ENCODE measurements at places on chromosomes 5 and 9.
A peak's percentile ranks its signal among the peaks of the same experiment; 100 is the strongest.

DNA sequence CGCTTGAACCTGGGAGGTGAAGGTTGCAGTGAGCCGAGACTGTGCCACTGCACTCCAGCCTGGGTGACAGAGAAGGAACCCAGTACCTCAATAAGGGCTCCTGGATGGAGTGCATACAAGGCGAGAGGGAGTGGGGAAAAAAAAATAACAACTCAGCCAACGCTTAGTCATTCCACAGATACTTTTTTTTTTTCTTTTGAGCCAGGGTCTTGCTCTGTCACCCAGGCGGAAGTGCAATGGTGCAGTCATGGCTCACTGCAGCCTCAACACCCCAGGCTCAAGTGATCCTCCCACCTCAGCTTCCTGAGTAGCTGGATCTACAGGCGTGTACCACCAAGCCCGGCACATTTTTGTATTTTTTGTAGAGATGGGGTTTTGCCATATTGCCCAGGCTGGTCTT is 59.5 kb upstream of the GGTA1 start:
- no peak for DNase-seq

DNA sequence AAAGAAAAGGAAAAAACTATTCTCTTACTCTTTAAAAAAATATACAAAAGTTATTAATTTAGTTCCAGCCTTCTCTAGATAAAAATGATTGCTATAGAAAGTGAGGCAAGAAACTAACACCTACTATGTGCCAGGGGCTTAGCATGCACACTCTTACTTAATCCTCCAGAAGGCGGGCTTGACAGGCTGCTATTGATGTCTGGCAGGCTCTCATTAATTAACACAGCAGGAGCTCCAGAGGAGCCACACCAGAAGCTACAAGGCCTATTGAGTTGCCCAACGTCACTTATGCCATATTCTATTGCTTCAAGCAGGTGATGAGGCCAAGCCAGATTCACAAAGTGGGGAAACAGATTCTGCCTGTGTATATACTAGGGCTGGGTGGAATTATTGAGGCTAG is 54.6 kb upstream of the CLINT1 start:
- no peak for DNase-seq

- DNase-seq, result peak; percentile 60
Measured at GRCh38 chr5:59038798-59039295, 456.0 kb downstream of the RAB3C start.

- no peak for DNase-seq
Measured at GRCh38 chr9:903886-904285, 62.4 kb downstream of the DMRT1 start.

GRCh38 chr5:6615034-6615815 is 17.6 kb downstream of the NSUN2 start:
- no peak for DNase-seq

- no peak for DNase-seq
Measured at GRCh38 chr9:129285382-129285781, 107.3 kb upstream of the IER5L start.

DNA sequence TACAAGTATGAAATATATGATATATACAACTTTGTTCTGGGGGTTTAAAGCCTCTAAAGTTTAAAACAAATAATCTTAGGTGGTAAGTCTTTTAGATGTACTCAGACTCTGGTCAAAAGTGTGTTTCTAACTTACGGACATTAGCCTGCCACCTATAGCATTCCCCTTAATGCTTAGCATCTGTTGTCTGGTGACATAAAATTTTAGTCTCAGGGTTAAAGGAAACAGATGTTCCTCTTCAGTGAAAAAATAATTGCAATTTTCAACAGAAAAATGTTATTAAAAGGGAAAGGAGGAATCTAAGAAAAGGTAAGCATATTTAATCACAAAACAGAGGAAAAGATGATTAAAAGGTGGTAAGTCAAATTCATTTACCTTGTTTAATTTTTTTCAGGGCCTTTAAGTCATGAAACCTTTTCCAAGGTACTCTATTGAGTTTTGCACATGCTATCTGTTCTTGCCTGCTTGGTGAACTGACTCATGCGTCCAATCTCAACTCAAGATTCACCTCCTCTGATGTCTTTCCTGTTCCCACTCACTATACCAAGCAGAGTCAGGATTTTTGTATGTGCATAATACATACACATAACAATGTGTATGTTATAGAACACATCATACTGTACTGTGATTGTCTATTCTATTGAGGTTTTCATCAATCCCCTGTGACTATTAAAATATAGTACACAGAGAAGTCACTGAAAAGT is 7.9 kb downstream of the TMEM167A start:
- no peak for DNase-seq

- no peak for DNase-seq
Measured at GRCh38 chr9:134130503-134131375, 5.1 kb upstream of the WDR5 start.

DNA sequence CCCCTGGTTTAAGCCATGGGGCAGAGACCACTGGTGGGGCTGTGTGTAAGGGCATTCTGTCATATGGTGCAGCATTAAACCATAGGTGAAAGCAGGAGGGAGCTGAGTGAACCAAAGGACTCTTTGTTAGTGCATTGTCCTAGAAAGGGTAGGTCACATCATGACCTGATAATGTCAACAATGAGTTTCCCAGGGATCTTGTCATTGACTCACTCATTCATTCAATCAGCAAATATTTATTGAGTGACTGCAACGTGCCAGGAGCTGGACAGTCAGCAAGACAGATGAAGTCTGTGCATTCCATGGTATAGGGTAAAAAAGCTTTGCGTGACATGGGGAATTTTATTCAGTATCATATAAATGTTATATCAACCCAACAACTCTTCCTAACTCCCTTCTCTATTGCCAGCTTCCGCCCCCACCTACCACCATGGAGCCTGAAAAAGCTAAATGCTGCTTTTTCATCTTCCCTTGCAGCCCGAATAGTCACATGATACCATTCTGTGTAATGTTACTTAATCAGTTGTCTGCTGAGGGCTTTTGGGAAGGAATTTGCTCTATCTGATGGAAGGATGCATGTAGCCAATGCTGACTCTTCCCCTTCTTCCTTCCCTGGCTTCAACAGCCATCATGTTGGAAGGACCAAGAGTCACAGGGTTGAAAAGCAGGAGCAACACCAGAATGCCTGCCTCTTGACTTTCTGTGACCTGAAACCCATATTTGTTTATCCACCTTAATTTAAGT is 11.5 kb upstream of the OTULINL start:
- DNase-seq, result no peak

DNA sequence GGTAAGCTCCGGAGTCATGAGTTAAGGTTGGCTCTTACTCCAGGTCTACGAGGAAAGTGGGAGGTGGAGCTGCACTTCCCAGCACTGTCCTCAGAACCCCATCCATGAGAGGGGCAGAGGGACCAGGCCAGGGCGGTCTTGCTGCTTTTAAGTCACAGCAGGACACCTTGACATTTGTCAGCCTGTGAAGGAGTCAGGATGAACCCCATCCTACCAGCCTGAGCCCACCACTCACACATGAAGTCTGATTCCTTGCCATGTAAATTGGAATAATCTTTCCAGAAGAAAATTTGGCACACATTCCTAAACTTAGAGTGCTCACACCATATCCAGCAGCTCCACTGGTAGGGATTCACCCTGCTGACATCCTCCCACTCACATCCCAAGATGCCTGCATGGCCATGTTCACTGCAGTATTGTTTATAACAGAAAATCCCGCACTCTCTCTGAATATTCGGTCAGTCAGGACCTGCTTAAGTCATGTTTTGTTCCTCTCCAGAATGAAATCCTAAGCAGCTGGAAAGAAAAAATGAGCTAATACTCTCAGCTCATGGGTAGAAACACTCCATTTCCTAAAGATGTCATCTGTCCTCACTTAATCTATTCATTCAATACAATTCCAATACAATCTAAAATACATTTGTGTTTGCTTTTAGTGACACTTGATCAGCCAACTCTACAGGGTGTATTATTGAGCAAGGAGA is 79.3 kb upstream of the COL5A1 start:
- no peak for DNase-seq

DNA sequence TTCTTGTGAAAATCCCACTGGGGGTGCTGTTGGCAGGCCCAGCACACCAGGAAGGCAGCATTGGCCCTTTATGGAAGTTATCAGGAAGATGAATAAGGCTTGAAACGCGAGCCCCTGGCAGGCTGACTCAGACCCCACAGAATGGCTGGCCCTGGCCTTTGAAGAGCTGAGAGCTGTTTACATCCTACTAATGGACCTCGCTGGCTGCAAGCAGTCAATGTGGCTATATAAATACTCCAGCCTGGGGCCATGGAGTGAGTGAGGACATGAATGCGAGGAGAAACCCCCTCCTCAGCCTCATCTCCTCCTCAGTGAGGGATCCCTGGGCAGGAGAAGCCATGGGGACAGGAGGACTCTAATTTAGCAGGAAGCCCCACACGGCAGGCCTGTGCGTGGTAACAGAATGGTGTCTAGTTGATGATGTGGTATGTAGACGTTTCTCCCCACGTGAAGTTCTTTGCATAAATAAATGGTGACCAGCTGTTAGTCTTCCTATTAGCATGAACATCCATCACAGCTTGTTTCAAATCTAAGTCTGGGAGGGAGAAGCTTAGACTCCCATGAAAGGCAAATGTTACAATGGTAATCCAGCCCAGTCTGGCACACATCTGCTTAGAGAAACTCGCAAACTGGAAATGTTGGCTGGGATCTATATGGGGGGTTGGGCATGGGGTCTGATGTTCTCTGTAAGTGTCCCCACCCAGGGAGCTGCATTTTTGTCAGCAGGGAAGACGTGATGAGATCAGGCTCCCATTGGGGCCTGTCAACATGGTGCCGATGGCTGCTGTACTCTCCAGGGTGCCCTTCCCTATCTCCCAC is 175.1 kb upstream of the PITX1 start:
- DNase-seq, result no peak

Measured in C1 segment of cervical spinal cord (tissue), 14 donors.